ENCODE measurements at places on chromosomes 12 and 14.

DNA sequence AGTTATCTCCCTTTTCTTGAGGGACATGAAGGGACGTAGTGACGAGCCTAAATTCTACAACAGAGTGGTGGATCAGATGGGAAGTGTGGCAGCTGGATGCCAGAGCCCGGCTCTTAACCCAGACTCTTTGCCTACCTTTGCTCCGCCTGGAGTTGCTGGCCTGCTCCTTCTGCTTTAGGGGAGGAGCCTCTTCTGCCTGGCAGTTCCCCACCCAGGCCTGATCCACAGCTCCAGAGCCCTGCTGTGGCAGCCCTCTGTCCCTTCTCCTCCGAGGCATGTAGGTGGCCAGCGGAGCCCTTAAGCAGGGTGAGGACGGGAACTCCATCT lies 2.3 kb upstream of the PRPH start:
- peaks cover 31% of the 10 kb centered on the region for H3K4me1 ChIP-seq
- H3K36me3 ChIP-seq: no peaks in the 10 kb centered on the region
- no peak for DNase-seq
- H3K27ac ChIP-seq: no peak overlapping the region
- H3K27me3 ChIP-seq: peaks cover 26% of the 10 kb centered on the region

DNA sequence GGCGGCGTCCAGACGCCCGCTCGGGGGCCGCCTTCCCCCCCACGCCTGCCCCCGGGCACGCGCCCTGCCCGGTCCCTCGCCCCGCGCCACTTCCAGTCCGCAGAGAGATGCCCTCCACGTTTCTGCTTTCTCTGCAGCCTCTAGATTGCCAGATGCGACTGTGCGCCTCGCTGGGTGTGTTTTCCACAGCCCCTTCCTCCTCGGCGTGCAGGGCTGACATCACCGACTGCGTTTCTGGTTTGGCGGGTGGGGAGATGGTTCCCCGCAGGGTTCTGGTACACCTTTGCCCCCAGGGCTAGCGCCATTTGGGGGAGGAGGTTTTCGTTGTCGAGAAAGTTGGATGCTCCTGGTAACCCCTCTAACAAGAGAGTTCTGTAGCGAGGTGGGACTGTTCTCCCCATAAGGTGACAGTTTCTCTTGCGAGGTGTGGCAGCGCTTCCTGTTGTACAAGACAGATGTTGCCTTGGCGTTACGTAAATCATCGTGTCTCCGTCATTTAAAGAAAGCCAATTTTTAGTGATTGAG lies 1.5 kb downstream of the CALM1 start:
- peak overlapping the region; percentile 87 for H3K4me3 ChIP-seq
- DNase-seq: no peak
- peaks cover 32% of the 10 kb centered on the region for H3K36me3 ChIP-seq
- peak overlapping the region; percentile 96 for H3K27ac ChIP-seq

DNA sequence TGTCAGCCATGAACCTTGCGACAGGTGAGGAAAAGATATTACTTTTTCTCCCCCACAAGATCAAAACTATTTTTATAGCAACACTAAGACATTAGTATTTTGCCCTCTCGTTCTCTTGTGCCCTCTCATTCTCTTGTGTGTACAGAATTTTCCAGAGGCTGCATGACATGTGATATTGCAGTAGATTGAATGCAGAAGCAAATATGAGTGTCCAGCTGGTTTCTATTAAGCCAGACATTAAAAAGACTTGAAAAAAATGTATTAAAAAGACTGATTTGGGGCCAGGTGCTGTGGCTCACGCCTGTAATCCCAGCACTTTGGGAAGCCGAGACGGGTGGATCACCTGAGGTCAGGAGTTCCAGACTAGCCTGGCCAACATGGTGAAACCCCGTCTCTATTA lies 63.7 kb upstream of the ZFP36L1 start:
- H3K4me1 ChIP-seq: no peaks in the 10 kb centered on the region
- H3K27me3 ChIP-seq: no peaks in the 10 kb centered on the region
- no peak overlapping the region for H3K4me3 ChIP-seq

DNA sequence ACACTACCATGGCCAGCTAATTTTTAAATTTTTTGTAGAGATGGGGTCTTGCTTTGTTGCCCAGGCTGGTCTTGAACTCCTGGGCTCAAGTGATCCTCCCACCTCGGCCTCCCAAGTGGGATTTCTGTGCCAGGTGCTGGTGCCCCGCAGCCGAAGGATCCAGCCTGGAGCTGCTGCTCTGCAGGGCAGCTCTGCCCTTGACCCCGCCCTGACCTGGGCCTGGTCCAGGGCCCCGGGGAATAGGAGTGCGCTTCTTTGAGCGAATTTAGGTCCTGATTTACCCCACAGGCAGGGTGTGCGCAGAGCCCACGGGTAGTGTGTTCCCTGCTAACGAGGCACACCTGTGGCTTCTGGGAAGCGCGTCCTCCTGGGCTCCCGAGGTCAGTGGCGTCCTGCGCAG lies 15.2 kb downstream of the ACADS start:
- H3K36me3 ChIP-seq: no peaks in the 10 kb centered on the region
- no peak overlapping the region for H3K27ac ChIP-seq
- DNase-seq: no peak
- H3K4me1 ChIP-seq: no peaks in the 10 kb centered on the region
- no peaks in the 10 kb centered on the region for H3K27me3 ChIP-seq

- no peak for DNase-seq
- no peaks in the 10 kb centered on the region for H3K27me3 ChIP-seq
- H3K4me3 ChIP-seq: no peak overlapping the region
- H3K27ac ChIP-seq: no peak overlapping the region
Observed at GRCh38 chr14:106506881-106507305, 980.5 kb downstream of the TMEM121 start.

GRCh38 chr14:65012353-65012752 lies 25.7 kb downstream of the FNTB start:
- DNase-seq: no peak
- H3K27ac ChIP-seq: no peak overlapping the region
- no peak overlapping the region for H3K4me3 ChIP-seq
- no peaks in the 10 kb centered on the region for H3K27me3 ChIP-seq
- H3K36me3 ChIP-seq: no peaks in the 10 kb centered on the region

DNA sequence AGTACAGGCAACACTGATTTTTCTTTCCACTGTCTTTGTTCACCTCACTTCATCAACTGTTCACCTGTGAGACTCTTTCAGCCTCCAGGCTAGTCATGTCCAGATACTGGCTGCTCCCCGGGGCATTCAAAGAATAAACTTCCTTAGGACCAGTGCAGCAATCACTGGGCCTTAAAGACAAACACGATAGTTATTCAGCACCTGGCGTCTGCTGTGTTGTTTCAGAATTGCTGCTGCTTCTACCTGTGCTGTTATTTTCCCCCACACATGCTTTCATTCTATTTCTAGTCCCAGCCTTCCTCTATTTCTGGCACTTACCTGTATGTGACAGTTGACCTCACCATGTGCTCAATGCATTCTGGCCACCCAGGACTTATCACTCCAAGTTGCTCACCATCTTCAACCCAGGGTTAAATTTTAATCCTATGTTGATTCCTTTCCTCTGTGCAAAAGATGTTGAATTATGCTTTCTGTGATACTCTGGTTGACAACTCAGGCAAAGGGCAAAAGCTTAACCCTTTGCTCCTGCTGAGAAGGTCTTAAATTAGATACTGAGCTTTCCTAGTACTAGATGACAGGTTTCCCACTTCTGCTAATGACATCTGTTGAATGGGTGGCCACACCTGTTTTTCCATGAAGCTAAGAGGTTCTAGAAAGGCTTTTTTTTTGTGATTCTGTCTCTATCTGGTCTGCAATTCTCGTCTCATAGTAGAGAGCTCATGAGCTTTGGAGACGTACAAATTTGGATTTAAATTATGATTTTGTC lies 41.4 kb downstream of the PTPRQ start:
- DNase-seq: no peak
- H3K4me3 ChIP-seq: no peak overlapping the region
- H3K27ac ChIP-seq: no peak overlapping the region

Measured in esophagus squamous epithelium (tissue), 5 donors.